ENCODE measurements at places on chromosomes 1 and 21.
A peak's percentile ranks its signal among the peaks of the same experiment; 100 is the strongest.

DNA sequence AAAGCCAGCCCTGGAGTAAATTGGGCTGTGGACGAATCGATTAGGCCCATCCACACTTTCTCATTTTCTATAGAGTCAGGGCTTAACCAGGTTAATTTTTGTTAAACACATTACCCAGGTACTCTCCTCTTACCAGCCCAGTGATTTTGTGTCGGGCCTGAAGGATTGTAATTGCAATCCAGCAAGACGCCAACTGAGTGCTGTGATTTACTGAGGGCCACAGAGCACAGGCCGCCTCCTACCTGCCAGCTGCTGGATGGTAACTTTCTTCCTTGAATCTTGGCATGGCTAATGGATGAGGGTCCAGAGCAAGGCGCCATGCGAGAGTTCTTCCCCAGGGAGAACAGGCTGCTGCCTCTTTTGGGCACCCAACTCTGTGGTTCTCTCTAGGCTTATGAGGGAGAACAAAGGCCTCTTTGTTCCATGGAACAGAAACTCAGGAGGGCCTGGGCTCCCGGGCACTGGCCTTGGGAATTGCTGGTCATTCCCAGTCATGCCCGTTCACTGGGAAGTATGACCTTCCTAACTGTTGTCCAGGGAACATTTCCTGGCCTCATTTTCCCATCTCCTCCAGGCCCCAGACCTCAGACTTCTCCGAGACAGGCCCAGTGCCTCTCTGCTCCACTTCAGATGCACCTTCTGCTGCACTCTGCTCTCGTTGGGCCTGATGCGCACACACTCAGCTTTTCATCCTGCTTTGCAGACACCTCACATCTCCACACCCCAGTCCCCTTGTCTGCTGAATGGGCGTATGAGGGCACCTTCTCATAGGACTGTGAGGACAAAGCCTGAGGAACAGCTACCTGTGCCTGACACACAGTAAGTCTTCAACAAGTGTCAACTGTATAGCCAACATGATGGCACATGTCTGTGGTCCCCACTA lies 57.3 kb downstream of the SYF2 start:
- peak; percentile 34 for DNase-seq

GRCh38 chr1:23196627-23197328 lies 20.5 kb downstream of the HTR1D start:
- no peak for DNase-seq

GRCh38 chr1:160887071-160887470 lies 2.1 kb upstream of the ITLN1 start:
- no peak for DNase-seq

- peak; percentile 28 for DNase-seq
Measured at GRCh38 chr1:151693057-151693651, 23.4 kb downstream of the CELF3 start.

DNA sequence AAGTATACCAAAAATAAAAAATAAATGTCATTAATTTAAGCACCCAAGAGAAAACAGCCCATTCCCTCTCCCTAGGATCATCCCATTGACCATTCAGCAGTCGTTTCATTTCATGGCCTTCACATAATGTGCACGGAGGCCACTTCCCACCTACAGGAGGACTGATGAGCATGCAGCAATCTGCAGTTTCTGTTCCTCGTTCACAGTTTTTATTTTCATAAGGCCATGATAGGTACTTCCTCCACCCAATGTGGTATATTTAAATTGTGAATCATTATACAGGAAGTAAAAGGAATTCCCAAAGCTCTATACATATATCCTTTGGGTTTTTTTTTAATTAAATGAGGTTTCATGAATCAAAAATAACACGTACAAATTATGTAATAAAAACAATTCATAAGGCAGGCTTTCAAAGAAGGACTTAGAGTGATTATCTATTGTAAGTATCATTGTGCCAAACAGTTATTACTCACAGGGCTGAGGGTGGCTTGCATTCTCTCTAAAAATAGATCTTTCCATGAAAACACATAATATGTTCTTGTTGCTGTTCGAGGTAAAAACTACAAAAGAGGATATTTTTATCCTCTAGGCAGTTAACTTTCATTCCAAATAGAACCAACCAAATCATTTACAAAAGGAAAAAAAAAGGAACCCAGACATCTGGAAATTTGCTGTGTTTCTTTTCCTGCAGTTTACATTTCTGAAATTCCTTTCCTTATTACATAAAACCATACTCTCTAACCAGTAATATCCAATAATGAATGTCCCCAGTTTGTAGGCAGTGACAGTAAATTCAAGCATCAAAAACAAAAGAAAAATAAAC lies 27.5 kb upstream of the SLC44A3 start:
- DNase-seq, result no peak

GRCh38 chr1:57026624-57027354 lies 61.0 kb upstream of the C8B start:
- DNase-seq, result no peak

- DNase-seq, result peak; percentile 20
Measured at GRCh38 chr1:25568834-25569596, 25.6 kb downstream of the LDLRAP1 start.

DNA sequence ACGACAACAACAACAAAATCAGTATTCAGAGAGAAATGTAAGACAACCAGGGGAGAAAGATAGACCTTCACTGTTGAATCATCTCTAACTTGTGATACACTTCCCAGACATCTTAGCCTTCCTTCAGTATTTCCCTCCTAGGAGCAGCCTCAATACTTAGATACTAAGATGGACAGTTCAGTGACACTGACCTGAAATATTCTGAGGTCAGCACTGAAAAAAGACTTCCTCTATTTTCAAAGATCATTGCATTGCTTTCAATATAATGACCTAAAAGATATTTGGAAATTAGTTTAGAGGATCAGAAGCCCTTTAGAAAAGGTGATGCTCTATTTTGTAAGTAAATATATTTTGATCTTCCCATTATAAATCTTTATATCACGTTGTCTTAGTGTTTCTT lies 101.0 kb downstream of the MRPL39 start:
- no peak for DNase-seq

- no peak for DNase-seq
Measured at GRCh38 chr1:46681333-46682034, 9.8 kb downstream of the TEX38 start.

- no peak for DNase-seq
Measured at GRCh38 chr1:168918860-168919741, 187.4 kb upstream of the ATP1B1 start.

DNA sequence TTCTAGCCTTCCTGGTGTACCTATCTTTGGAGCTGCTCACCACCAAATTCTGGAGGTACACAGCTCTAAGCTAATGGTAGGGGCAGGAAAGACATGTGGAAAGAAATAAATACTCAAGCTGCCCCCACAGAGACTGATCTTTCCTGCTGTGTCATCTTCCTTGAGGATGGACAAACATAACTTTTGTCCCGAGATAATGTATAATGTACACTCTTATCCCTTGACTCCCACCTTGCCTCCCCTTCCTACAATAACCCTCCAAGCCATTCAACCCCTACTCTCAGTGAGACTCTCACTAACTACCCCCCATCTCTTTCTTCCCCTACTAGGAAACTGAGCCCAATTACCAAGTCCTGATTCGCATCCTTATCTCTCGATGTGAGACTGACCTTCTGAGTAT lies 12.2 kb downstream of the ANXA9 start:
- DNase-seq, result no peak

GRCh38 chr1:37764414-37764825 lies 500 bp downstream of the EPHA10 start:
- DNase-seq, result no peak

- peak; percentile 47 for DNase-seq
Measured at GRCh38 chr1:165827268-165828102, at the start of gene UCK2. TSS of gene UCK2 (plus strand) at chr1:165827614. CDS start at chr1:165827834, 220 bp downstream.

DNA sequence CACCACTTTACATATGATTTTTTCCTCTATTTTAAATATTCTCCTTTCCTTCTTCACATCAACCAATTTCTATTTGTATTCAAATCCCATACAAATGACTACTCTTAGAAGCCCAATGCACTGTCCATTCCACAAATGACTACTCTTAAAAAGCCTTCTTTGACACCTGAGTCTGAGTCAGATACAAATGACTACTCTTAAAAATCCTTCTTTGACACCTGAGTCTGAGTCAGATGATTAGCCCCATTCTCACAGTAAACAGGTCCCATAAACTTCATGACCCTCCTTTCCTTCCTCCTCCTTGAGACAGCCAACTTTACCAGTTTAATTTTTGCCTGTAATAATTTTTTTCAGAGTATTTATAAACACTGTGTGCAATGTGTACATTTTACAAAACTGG lies 231.3 kb upstream of the USP25 start:
- DNase-seq, result no peak
